Fibroblast of villous mesenchyme (primary cell): ENCODE measurements at places on chromosomes 12 and 14. TPM values are rescaled to one million over a fixed set of nuclear protein-coding genes. Genes with fewer than 3 reads are reported as not detected.

TUNAR gene
- not detected in 2 replicates for total RNA-seq

CLEC4D gene
- total RNA-seq = not detected in 2 replicates

GRCh38 chr12:112842441-112842840 is 50.9 kb downstream of the RPH3A start:
- no peak for DNase-seq

GRCh38 chr12:117033382-117034221 is 65.6 kb downstream of the TESC start:
- DNase-seq = no peak

DNA sequence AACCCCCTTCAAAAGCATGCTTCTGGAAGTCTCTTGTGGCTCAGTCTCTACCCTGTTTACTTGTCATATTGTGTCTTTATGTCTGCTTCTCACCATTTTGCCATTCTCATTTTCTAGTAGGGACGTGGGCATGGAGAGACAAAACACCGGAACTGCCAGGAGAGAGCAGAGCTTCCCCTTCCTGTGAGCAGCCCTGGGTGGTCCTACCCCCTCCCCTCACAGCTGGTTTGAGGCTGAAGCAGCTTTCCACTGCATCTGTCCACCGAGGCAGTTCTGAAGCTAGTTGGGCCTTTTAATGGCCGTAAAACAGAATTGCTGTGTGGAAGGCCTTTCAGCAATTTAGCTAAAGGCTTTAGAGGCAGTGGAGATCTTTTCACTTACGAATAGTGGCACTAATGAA is 77.0 kb downstream of the PELI2 start:
- DNase-seq = no peak

GRCh38 chr14:68656452-68656851 is 136.4 kb downstream of the ZFP36L1 start:
- no peak for DNase-seq
